Trophoblast cell (in vitro differentiated cells and primary cell): ENCODE measurements at places on chromosomes 2 and 18.

- no peak overlapping the region for H3K27ac ChIP-seq
- no peak overlapping the region for H3K4me3 ChIP-seq
- H3K4me1 ChIP-seq = peaks cover 3% of the 10 kb centered on the region
- no peaks in the 10 kb centered on the region for H3K36me3 ChIP-seq
- H3K27me3 ChIP-seq = no peaks in the 10 kb centered on the region
These were observed 35.4 kb downstream of the PSD4 start for GRCh38 chr2:113209011-113209645.

- no peak for DNase-seq
- H3K27me3 ChIP-seq = no peaks in the 10 kb centered on the region
- H3K36me3 ChIP-seq = peaks cover 2% of the 10 kb centered on the region
These were observed 53.9 kb upstream of the B3GNT2 start for GRCh38 chr2:62142054-62142453.

GRCh38 chr2:44360749-44361329, 455 bp downstream of the PREPL start:
- H3K36me3 ChIP-seq = no peaks in the 10 kb centered on the region
- H3K27ac ChIP-seq = peak overlapping the region; percentile 63
- DNase-seq = no peak
- H3K4me1 ChIP-seq = peaks cover 2% of the 10 kb centered on the region
- H3K4me3 ChIP-seq = peak overlapping the region; percentile 85

DNA sequence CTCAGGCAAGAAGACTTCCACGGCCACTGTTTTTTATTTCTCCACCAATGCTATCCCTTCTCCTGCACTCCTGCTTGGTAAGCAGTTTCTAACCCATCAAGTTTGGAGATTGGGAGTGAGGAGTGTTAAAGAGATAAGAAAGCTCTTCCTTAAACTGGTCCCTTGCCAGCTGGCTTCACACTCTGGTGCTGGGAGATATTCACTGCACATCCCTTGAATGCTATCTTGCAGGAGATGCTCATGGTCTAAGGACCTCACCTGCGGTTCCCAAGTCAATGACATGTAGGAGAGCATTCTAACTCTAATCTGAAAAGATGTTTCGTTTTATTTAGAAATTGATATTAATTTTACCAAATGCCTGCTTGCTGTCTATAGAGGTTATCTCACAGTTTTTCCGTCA, 28.2 kb upstream of the CYRIA start:
- no peaks in the 10 kb centered on the region for H3K27me3 ChIP-seq
- H3K4me3 ChIP-seq = no peak overlapping the region
- no peaks in the 10 kb centered on the region for H3K4me1 ChIP-seq
- no peak overlapping the region for H3K27ac ChIP-seq

- no peaks in the 10 kb centered on the region for H3K27me3 ChIP-seq
- H3K4me3 ChIP-seq = no peak overlapping the region
- H3K27ac ChIP-seq = no peak overlapping the region
- no peaks in the 10 kb centered on the region for H3K4me1 ChIP-seq
- DNase-seq = peak; percentile 77
- no peaks in the 10 kb centered on the region for H3K36me3 ChIP-seq
These were observed 50.4 kb upstream of the CYRIA start for GRCh38 chr2:16716024-16716423.

DNA sequence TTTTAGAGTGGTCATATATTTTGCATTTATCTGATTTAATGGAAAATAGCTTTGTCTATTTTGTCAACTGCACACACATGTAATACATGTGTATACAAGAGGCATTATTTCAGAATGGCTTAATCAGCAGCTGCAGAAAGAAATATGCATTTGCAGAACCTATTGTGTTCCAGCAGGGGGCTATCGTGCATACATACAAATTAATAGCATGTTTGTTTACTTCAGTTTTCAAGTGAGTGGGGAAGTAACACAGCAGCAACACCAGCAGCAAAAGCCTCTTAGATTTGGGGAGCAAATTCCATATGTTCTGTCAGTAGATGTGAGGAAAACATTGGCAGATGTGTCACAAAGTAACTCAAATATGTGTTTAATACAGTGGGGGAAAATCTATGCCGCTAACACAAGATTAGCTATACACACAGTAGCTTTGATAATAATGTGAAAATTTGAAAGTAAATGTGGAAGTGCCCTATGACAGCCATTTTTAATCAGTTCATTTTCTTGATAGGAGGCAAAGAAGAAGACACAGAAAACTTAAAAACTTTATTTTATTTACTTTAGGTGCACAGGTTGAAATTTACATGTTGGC, 218.1 kb downstream of the WDR7 start:
- H3K27me3 ChIP-seq = no peaks in the 10 kb centered on the region
- peaks cover 3% of the 10 kb centered on the region for H3K4me1 ChIP-seq
- no peak overlapping the region for H3K4me3 ChIP-seq
- no peaks in the 10 kb centered on the region for H3K36me3 ChIP-seq

- no peak overlapping the region for H3K27ac ChIP-seq
- no peak for DNase-seq
- H3K36me3 ChIP-seq = no peaks in the 10 kb centered on the region
- H3K27me3 ChIP-seq = no peaks in the 10 kb centered on the region
- no peak overlapping the region for H3K4me3 ChIP-seq
These were observed 35.6 kb downstream of the FBXO48 start for GRCh38 chr2:68431316-68431972.

DNA sequence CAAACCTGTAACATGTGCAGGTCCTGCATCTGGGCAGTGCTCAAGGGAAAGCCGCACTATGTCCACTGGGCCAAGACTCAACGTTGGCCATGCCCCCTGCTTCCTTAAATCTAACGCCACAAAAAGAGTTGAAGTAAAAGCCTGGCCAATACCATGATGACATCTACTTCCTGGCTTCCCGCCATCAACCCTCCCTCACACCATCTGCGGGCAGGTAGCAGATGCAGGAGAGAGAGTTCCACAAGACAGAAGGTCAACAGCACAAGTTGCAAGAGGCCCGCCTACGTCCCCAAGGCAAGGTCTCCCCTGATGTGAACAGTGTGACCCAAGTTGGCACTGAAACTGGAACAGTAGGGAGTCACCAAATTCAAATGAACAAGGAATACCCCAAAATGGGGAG, 48.4 kb downstream of the ABCG8 start:
- no peaks in the 10 kb centered on the region for H3K4me1 ChIP-seq
- peaks cover 13% of the 10 kb centered on the region for H3K36me3 ChIP-seq
- no peak for DNase-seq
- H3K27ac ChIP-seq = no peak overlapping the region
- H3K27me3 ChIP-seq = no peaks in the 10 kb centered on the region

DNA sequence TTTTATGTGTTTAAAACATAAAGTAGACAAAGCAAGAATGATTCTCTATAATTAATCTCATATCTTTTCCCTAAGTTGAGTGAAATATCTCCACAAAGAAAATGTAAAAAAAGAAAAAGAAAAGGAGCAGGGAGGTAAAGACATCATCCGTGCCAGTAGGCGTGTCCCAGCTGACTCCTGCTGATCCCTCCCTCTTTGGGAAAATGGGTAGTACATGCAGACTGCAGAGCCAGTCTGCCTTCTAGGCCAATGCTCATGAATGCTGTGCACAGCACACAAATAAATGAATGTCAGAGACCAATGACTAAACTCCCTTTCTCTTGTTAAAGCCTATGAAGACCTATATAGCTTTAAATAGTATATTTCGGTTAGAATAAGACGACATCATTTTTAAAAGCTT, 64.7 kb downstream of the RAPH1 start:
- H3K27ac ChIP-seq = no peak overlapping the region
- no peaks in the 10 kb centered on the region for H3K36me3 ChIP-seq
- no peaks in the 10 kb centered on the region for H3K4me1 ChIP-seq

DNA sequence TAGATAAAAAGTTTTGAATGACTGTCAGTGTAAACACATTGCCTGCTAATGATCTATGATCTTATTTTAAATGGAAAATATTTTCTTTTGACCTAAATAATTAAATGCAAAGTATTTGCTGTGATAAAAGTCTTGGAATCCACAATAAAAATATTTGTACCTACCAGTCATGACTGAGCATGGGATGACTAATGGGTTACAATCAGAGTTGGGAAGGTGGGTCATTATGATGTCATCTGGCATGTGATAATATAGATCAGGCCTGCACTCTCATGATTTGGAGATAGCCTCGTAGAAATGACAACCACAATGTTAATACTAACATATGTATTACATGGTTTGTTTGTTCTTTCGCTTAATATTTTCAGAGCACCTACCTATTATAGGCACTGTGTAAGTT, 848.8 kb upstream of the KLHL29 start:
- H3K36me3 ChIP-seq = no peaks in the 10 kb centered on the region
- H3K27me3 ChIP-seq = no peaks in the 10 kb centered on the region
- H3K4me1 ChIP-seq = no peaks in the 10 kb centered on the region
- H3K27ac ChIP-seq = no peak overlapping the region
- DNase-seq = no peak
- no peak overlapping the region for H3K4me3 ChIP-seq

- no peaks in the 10 kb centered on the region for H3K4me1 ChIP-seq
- no peak overlapping the region for H3K27ac ChIP-seq
- H3K4me3 ChIP-seq = no peak overlapping the region
- no peaks in the 10 kb centered on the region for H3K36me3 ChIP-seq
- no peaks in the 10 kb centered on the region for H3K27me3 ChIP-seq
- no peak for DNase-seq
These were observed 64.5 kb downstream of the ZFP36L2 start for GRCh38 chr2:43161650-43162510.

DNA sequence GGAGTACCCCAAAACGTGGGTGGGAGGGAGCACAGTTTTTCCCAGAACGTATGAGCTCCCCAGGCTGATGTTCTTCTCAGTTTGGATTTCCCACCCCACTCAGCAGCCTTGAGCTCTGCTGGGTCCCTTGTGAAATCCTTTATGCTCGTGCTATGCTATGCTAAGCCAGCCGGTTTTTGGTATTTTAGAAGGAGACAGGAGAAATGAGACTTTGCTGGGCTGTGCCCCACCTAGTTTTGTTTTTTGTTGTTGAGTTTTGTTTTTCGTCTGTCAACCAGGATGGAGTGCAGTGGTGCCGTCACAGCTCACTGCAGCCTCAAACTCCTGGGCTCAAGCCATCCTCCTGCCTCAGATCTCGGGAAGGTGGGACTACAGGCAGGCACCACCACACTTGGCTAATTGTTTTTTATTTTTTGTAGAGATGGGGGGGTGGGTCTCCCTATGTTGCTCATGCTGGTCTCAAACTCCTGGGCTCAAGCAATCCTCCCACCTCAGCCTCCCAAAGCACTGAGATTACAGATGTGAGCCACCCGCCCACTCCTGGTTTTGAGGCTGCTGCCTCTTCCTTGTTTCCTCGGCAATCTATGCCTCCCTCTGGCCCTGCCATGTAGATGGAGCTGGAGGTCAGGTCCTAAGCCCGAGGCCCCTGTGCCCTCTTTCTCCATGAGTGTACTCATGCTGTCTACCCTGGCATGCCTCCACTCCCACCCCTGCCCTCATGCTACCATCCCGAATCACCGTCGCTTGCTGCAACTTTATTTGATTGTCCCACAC, 17.5 kb upstream of the MGAT4A start:
- no peak for DNase-seq
- H3K27me3 ChIP-seq = no peaks in the 10 kb centered on the region
- H3K27ac ChIP-seq = no peak overlapping the region
- H3K36me3 ChIP-seq = no peaks in the 10 kb centered on the region

GRCh38 chr18:56321470-56321869, 316.9 kb downstream of the TXNL1 start:
- no peaks in the 10 kb centered on the region for H3K36me3 ChIP-seq
- no peak overlapping the region for H3K27ac ChIP-seq
- H3K4me3 ChIP-seq = no peak overlapping the region
- no peak for DNase-seq

DNA sequence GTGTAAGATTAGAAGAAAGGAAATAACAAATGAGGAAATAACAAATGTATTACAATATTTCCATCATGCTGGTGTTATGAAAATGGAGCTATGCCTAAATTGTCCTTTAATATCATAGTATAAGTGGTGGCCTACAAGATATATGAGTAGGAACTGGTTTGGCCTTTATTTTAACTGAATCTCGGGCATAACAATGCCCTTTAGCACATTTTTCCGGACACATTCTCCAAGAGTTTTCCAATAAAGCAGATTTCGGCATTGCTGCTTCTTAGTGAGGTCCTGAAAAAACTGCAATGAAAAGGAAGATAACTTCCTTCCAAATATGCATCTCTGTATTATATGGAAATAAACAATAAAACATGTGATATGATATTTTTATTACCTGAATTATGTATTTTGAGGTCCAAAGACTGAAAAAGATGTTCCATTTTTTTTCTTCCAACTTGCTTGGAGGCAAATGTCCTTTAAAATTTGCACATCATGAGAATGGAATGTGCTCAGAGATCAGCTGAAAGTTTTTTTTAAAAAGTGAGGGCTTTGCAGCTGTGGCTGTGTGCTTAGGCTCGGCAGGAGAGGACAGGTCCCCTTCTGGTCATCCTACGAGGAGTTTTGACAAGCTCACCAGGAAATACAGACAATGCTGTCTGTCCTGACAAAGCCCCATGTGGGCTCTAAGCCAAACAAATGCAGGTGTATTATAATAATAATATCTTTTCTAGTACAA, 132.3 kb upstream of the RND3 start:
- peaks cover 14% of the 10 kb centered on the region for H3K4me1 ChIP-seq
- H3K27me3 ChIP-seq = no peaks in the 10 kb centered on the region
- H3K27ac ChIP-seq = no peak overlapping the region
- DNase-seq = peak; percentile 28
- H3K36me3 ChIP-seq = no peaks in the 10 kb centered on the region

- no peaks in the 10 kb centered on the region for H3K27me3 ChIP-seq
- H3K27ac ChIP-seq = no peak overlapping the region
- DNase-seq = no peak
- no peaks in the 10 kb centered on the region for H3K36me3 ChIP-seq
- H3K4me1 ChIP-seq = no peaks in the 10 kb centered on the region
- H3K4me3 ChIP-seq = no peak overlapping the region
These were observed 74.8 kb downstream of the TXNL1 start for GRCh38 chr18:56563568-56563967.

DNA sequence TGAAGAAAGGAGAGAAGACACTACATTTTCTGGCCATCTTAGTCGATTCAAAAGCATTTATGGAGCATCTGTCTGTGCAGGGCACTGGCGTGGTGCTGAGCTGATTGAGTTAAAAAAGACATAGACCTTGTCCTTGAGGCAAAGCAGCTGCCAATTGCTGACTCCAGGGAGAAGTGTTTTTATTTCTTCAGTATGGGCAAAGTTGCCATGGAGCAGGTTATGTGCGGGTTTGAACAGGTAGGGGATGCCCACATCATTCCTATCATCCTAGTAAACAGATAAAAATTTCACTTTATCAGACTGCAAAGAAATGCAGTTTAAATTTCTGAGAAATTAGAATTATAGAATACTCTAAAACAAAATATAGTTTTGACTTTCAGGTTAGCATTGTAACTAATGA, 125.8 kb downstream of the NUP35 start:
- no peak for DNase-seq
- no peak overlapping the region for H3K27ac ChIP-seq
- no peaks in the 10 kb centered on the region for H3K36me3 ChIP-seq
- no peaks in the 10 kb centered on the region for H3K4me1 ChIP-seq
- no peak overlapping the region for H3K4me3 ChIP-seq

GRCh38 chr18:6150430-6150829, 255.1 kb upstream of the TMEM200C start:
- H3K4me1 ChIP-seq = no peaks in the 10 kb centered on the region
- DNase-seq = no peak
- no peaks in the 10 kb centered on the region for H3K27me3 ChIP-seq
- H3K27ac ChIP-seq = no peak overlapping the region

- DNase-seq = peak; percentile 77
- no peak overlapping the region for H3K4me3 ChIP-seq
- H3K27me3 ChIP-seq = no peaks in the 10 kb centered on the region
- H3K4me1 ChIP-seq = peaks cover 6% of the 10 kb centered on the region
These were observed 32.6 kb downstream of the MYL12B start for GRCh38 chr18:3294435-3295080.
